ENCODE measurements at places on chromosomes 7 and 10.

DNA sequence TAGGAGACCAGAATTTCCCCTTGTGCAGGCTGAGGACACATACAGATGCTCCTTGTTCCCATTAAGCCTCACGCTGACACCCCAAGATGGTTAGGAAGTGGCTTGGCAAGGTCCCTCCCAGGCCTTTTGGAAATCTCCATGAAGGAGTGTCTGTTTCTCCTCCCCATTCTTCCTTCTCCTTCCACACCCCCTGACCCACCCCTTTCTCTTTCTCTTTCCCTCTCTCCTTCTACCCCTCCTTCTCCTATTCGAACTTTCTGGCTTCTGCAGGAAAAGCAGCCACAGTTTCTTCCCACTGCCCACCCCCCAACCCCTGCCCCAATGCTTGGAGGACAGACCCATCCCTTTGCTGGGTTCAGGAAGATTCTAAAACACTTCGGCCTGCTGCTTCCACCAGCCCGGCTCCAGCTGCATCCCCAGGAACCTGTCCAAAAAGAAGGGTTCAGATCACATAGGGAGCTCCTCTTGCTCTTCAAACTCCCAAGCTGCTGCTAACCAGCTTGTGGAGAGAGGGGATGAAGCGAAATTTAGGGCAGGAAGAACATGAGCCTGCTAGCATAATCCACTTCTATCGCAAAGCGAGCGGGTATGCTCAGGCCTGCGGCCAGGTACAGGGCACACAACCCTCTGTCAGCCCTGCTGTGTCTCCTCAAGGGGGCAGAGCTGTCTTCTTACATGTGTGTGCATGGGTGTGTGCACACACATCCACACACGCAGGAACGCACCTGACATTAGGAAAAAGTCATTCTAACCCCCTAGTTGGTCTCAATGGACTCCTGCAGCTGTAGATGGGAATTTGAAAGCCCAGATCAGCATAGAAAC, 80.4 kb downstream of the PPP1R3C start:
- no peak for DNase-seq

- DNase-seq = no peak
Observed at GRCh38 chr10:34078745-34079470, 736.2 kb downstream of the PARD3 start.

DNA sequence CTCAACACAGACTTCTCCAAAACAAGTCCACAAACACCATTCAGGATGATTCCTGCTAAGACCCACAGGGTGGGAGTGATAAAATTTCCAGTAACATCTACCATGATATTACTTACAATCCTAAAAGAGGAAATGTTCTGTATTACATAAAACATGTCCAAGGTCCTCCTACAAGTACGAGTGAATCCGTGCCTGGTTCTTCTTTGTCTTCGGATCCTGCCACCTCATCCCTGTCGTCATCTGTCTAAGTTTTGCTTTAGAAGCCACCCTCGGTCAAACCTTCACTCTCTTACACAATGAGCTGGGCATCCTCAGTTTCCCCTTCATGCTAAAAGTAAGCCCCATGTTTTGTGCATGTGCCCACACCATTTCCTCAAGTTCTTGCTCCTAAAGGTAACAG, 279.0 kb downstream of the KCNMA1 start:
- no peak for DNase-seq

GRCh38 chr10:66792441-66792840, 133.4 kb upstream of the LRRTM3 start:
- DNase-seq = no peak

DNA sequence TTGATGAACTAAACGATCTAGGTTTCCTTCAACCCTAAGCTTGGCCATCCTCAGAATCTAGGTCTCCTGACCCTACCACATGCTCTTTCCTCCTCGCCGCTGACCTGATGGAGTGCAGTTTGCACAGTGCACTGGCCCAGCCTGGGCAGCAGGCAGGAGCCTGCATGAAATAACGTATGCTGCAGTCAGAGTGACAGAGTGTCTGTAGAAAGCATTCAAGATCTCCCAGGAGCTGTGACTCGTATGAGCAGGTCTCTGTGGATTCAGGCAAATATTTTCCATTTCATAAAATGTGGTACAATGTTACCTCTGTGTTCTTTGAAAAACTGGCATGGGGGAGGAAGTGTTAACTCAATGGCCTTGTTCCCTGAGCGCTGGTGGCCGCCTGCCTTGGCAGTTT, 441.8 kb downstream of the RPS24 start:
- DNase-seq = no peak
